T-helper 9 cell (primary cell): ENCODE measurements at places on chromosomes 6 and 20.

DNA sequence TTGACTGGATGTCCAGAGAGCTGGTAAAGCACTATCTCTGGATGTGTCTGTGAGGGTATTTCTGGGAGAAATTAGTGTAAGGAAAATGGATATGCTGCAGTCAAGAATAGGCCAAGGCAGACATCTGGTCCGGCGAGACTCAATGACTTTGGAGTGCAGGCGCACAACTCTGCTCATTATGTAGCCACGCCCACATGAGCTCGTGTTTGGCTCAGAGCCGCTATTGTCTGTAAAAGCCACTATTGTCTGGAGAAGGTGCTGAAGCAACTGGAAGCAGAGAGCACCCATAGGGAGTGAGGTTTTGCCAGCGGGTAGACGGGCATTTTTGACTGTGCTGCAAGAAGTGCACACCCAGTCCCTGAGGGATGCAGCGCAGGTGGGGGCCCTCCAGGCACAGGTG lies 305.0 kb upstream of the POU3F2 start:
- DNase-seq = no peak

GRCh38 chr20:19885594-19885938 lies 127.5 kb downstream of the RIN2 start:
- DNase-seq = no peak

GRCh38 chr6:154380741-154381140 lies 24.1 kb upstream of the IPCEF1 start:
- no peak for DNase-seq

- DNase-seq = no peak
Measured at GRCh38 chr6:53239526-53239925, 90.9 kb upstream of the GCM1 start.

- DNase-seq = peak; percentile 57
Measured at GRCh38 chr6:593139-593906, 63.6 kb downstream of the HUS1B start.
